ENCODE measurements at places on chromosomes 5 and 9.

DNA sequence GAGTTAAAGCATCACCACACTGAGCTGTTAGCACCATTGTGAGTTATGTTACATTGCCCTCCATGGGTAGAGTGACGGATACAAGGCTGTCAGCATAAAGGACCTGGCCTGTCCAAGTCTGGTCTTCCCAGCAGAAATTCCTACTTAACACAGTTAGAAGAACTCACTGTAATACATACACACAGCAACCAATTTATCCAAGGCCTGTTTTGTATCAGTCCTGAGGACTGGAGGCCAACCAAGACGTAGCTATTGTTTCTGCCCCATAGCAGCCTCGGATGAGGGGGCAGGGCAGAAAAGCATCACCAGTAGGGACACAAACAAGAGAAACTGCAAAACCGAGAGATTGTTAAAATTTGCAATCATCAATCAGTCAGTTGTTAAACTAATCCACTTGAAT, 66.0 kb upstream of the CKMT2 start:
- DNase-seq: no peak

DNA sequence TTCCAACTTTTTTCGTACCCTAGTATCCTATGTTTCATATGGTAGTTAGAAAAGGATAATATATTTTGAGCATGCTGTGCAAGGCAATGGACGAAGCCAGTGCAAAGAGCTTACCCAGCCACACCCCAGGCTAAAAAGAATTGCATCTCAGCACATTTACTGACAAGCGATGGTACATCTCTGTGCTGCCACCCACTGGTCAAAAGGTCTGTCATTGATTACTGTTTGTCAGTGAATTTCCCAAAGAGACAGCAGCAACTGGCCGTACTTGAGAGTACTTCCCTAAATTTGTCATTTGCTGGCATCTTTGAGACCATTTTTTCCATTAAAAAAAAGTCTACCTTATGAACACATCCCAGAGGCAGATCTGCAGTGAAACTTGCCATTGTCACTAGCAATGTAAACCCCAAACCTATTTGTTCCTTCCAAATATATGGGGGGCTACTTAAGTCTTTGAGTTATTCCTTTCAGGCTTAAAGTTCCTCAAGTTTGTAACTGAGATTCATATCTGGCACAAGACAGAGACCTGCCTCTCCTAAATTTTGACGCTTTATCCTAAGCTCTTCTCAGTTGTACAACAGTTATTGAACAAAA, 184.3 kb downstream of the CTNND2 start:
- no peak for DNase-seq

DNA sequence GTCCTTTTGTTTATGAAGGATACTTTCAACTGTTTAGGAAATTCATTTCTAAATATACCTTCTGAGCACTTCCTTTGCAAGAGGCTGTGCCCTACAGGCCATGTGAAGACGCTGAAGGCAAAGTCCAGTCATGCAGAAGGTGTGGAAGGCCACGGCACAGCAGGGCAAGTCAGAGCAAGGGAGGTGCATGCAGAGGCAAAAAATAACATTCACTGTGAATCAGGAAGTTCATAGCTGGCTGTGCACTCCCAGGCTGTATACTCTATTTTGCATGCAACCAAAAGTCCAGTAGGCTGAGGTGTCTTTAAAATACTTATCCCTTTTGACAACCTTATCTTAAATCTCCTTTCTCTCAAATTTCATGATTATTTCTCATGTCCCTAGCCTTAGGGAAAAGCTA, 50.3 kb downstream of the GNAQ start:
- DNase-seq: no peak

GRCh38 chr9:115594557-115594956, 476.6 kb upstream of the TNC start:
- no peak for DNase-seq

- no peak for DNase-seq
These were observed 64.1 kb downstream of the OSTF1 start for GRCh38 chr9:75152416-75152815.

- DNase-seq: no peak
These were observed 24.6 kb downstream of the UBAP1 start for GRCh38 chr9:34203275-34203991.

DNA sequence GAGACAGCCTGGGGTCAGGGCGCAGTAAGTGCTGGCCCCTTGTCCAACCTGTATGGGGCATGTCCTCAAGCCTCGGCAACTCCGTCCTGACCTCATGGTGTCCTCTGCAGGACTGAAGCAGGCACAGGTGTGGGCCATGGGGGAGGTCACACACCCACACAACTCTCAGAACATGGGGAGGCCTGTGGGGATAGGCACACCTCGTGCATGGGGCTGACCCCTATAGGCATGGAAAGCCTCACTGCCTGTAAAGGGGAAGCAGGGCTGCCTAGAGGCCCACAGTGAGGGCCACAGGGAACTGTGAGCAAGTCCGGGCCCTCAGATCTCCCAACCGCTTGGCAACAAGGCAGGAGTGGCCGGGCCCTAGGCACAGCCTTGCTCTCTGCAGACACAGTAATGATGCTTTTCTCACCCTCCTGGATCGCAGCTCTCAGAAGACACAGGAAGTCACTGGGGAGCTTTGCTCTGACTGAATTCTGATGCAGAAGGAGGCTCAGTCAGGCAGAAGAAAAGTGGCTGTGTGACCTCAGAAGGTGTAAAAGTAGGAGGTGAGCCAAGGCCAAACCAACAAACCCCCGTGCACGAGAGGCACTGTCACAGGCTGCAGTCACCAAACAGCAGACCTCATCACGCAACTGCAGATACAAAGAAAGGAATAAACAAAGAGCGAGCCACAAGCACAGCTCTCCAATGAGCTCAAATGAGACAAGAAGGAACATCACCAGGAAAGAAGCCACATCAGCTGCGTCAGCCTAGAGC, 5.4 kb downstream of the IPPK start:
- DNase-seq: no peak

- DNase-seq: no peak
These were observed 174.4 kb downstream of the SLIT3 start for GRCh38 chr5:169126481-169127021.

DNA sequence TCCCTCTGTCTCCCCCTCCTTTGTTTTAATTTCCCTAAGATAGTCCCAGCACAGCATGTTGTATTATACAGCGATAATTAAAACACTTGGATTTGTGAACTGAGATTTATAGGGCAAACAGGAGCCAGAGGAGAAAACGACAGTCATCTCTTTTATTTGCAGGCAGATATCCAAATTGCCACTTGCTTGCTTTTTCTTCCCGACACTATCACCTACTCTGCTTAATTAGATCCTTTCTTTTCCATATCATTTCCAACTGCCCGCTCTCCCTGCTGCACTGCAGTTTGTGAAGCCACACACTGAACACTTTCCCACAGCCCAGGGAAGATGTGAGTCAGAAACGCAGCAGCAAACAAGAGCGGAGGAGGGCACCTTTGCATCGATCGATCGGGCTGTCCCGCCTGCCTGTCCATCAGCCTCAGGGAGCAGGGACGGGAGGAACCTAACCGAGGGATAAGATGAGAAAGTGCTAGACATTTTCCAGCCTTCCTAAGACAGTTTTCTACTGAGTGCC, 35.8 kb upstream of the SPRY4 start:
- DNase-seq: no peak

GRCh38 chr9:137381501-137382443, 41.2 kb downstream of the EXD3 start:
- DNase-seq: no peak

DNA sequence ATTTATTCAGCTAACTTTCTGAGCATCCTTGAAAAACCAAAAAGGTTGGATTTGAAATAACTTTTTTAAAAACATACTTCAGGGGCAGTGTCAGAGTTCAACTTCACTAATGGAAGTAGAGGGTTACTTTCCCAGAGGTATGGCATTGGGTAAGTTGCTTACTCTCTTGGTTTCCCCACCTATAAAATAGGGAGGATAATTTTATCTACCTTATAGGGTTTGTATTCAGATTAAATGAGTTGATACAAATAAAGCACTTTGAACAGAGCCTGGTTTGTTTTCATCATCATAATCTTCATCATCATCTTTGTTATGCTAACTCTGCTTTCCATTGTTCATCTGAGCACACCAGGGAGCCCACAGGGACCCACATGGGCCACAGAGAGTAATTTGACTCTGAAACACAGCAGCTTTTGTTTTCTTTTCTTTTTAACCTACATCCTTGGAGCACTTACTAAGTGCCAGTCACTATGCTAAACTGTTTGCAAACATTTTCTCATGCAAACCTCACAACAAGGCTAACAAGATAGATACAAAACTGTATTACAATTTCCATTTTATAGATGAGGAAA, 179.1 kb upstream of the SLC24A2 start:
- DNase-seq: no peak

GRCh38 chr5:96883871-96884270, 7.6 kb downstream of the ERAP2 start:
- DNase-seq: no peak

- no peak for DNase-seq
These were observed 78.2 kb upstream of the GNA14 start for GRCh38 chr9:77726289-77726688.

- no peak for DNase-seq
These were observed 45.4 kb downstream of the RAB14 start for GRCh38 chr9:121156263-121156731.

GRCh38 chr5:154482528-154483449, 4.8 kb upstream of the HAND1 start:
- DNase-seq: no peak

- no peak for DNase-seq
These were observed 35.8 kb upstream of the PIP5K1B start for GRCh38 chr9:68669218-68669617.

All from H1 (cell line).